ENCODE measurements at places on chromosomes 4 and X.

GRCh38 chrX:154470434-154470833 is 8.6 kb downstream of the LAGE3 start:
- no peak for DNase-seq

- DNase-seq, result no peak
Observed at GRCh38 chr4:183627979-183628588, 30.9 kb downstream of the RWDD4 start.

GRCh38 chr4:158670975-158671664 is 567 bp downstream of the C4orf46 start:
- DNase-seq, result peak; percentile 94

- DNase-seq, result no peak
Observed at GRCh38 chr4:54386042-54386669, 157.1 kb downstream of the PDGFRA start.

DNA sequence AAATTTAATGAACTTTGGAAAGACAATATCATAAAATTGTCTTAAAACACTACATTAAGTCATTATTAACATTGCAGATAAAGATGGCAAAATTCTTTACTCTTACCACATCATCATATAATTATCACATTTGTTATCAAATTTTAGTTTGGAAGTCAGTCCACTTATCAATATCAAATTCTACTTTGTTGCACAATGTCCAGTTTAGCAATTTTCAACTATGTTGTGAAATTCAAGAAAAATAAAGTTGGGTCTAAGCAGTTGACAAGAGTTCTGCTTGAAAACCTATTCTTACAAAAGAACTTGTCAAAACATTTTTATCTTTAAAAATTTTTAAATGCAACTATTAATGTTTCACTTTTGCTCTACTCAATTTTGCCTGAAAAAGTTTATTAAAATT is 44.7 kb upstream of the TET2 start:
- no peak for DNase-seq

DNA sequence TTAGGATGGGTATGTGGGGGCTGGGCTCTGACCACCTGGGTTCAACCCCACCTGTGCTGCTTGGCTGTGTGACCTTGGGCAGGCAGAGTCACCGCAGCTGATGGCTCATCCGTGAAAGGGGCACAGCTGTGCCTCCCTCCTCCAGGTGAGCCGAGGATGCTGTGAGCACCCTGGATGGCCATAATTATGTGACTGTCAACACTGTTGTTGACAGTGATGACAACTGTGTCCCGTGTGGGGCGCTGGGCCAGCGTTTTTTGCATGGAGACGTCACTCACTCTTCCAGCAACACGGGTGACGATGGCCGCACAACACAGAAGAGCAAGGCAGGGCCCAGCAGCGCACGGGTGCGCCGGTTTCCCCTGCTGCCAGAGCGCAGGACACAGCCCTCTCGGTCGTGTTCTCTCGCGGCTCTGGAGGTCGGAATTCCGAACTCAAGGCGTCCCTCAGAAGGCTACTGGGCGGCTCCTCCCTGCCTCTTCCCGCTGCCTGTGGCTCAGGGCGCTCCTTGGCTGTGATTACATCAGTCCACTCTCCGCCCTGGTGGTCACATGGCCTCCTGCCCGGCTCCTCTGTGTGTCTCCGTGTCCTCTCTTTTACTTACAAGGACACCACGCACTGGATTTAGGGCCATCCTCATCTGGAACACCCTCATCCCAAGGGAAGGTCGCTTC is 1.3 kb downstream of the SH3TC1 start:
- DNase-seq, result no peak

GRCh38 chrX:13774696-13775095 is 40.1 kb downstream of the OFD1 start:
- no peak for DNase-seq

GRCh38 chr4:89136525-89136924 is 25.2 kb downstream of the TIGD2 start:
- DNase-seq, result no peak

DNA sequence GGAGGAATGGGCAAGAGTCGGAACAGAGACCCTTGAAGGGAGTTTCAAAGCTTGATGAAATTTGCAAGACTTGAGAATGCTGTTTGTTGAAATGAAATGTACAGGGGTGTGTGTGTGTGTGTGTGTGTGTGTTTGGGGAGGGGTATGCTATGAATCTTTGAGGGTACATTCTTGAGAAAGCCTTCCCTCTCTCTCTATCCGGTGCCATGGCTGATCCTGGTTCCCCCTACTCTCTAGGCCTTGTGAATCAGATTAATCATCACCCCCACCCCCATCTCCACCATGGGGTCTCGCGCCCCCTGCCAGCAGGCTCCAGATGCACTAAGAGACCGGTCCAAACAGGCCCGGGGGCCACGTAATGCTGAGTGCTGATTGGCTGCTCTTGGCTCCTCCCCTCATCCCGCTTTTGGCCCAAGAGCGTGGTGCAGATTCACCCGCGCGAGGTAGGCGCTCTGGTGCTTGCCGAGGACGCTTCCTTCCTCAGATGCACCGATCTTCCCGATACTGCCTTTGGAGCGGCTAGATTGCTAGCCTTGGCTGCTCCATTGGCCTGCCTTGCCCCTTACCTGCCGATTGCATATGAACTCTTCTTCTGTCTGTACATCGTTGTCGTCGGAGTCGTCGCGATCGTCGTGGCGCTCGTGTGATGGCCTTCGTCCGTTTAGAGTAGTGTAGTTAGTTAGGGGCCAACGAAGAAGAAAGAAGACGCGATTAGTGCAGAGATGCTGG is at the start of gene HTR2C:
Gene HTR2C (plus strand): TSS at position 441 of the 729 bp plus-strand sequence. CDS start 142,851 bp downstream, outside the sequence.
- DNase-seq, result peak; percentile 57

DNA sequence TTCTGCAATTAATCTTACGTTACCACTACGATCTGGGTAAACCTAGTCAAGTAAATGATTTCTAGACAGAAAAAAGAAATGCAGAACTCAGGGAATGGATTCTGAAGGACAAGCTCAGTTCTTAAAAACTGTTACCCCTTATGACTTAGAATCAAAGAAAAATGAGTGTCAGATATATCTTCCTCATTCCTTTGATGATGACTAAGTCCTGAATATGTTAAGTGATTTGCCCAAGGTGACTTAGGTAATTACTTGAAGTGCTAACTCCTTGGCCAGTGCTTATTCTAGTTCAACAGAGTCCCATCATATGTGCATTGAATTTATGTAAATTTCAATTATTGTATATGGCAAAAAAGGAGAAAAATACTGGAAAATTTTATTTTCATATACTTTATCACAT is 92.5 kb downstream of the PPEF1 start:
- no peak for DNase-seq

GRCh38 chr4:15109600-15109999 is 107.3 kb downstream of the CPEB2 start:
- DNase-seq, result no peak

Data from eye (tissue), 1 donor.